ENCODE measurements at places on chromosomes 2 and 18.

GRCh38 chr2:7744827-7745226, 827.6 kb downstream of the RNF144A start:
- no peak for DNase-seq

DNA sequence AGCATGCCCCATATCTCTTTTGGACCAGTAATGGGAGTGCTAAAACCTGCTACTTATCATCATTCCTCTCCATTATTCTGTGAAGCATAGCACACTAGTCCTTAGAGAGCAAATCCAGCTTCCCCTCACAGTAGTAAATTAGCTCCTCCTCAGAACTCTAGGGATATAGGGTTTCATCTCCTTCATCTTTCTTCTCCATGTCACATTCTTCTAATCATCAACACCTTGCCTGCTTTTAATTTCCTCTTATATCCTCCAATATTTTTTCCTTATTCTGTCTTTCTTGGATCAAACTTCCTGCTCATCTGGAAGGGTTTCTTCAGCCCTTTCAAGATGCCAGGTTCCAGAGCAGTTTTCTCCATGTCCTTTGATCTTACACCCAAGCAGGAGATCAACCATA, 321.4 kb upstream of the ACVR2A start:
- DNase-seq: no peak

DNA sequence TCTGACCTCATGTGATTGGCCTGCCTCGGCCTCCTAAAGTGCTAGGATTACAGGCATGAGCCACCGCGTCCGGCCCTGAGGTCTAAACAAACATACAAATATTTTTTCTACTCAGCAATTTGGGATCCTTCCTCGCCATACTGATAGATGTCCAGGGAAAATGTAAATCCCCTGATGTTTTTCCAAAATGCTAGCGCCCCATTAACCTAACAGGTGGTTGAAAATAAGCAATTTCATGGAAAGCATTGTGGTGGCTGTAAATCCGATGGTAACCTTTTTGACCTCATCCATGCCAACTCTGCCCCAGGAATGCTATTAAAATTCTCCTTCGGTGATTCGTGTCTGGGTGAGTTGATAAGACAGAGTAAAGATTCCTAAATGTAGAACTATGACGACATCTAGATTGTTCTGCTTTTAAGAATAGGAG, 19.3 kb downstream of the GEMIN6 start:
- DNase-seq: no peak

- no peak for DNase-seq
Observed at GRCh38 chr2:60317844-60318243, 235.6 kb downstream of the BCL11A start.

DNA sequence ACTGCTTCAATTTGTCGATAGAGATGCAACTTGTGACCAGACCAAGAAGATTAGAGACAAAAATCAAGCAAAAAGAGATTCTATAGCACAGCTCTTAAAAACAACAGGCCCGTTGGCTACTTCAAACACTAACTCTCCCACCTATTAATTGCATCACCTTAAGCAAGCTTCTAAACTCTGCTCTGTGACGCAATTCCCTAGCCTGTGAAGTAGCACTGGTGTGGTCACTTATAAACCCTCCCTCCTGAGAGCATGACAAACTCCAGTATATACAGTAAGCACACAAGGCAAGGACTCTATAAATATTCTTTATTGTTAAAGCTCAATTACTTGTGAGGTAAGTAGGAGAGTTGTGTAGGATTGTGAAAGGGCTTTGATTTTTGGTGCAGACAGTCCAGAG, 72.3 kb downstream of the CMPK2 start:
- no peak for DNase-seq

GRCh38 chr2:71712158-71712818, 258.9 kb downstream of the DYSF start:
- no peak for DNase-seq

- no peak for DNase-seq
Observed at GRCh38 chr2:206230060-206230762, 44.3 kb upstream of the ZDBF2 start.

GRCh38 chr18:5197461-5197860, 404 bp upstream of the AKAIN1 start:
- DNase-seq: no peak

- DNase-seq: peak; percentile 68
Observed at GRCh38 chr18:11994336-11994702, 13.0 kb downstream of the IMPA2 start.

GRCh38 chr18:49920731-49921130, 107.4 kb upstream of the ACAA2 start:
- no peak for DNase-seq

DNA sequence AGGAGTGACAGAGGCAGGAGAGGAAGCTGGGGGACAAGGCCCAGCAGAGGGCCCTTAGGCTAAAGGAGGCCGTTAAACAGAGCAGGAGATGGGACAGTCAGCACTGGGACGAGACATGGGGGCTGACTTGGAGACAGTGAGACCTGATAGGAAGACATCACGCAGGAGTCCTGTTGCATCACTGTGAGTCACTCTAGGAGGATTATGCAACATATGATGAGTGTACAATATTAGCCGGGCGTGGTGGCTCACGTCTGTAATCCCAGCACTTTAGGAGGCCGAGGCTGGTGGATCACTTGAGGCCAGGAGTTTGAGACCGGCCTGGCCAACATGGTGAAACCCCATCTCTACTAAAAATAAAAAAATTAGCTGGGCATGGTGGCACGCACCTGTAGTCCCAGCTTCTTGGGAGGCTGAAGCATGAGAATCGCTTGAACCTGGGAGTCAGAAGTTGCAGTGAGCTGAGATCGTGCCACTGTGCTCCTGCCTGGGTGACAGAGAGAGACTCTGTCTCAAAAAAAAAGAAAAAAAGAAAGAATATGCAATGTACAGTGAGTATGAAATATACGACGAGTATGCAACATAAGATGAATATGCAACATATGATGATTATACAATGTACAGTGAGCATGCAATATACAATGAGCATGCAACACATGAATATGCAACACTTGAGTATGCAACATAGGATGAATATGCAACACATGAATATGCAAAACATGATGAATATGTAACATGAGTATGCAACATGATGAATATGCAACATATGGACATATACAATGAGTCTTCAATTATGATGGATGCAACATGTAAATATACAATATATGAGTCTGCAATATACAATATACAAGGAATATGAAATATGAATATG, 83.3 kb upstream of the ID2 start:
- DNase-seq: peak; percentile 90

GRCh38 chr2:237857791-237858190, 1.6 kb upstream of the RAMP1 start:
- DNase-seq: no peak

DNA sequence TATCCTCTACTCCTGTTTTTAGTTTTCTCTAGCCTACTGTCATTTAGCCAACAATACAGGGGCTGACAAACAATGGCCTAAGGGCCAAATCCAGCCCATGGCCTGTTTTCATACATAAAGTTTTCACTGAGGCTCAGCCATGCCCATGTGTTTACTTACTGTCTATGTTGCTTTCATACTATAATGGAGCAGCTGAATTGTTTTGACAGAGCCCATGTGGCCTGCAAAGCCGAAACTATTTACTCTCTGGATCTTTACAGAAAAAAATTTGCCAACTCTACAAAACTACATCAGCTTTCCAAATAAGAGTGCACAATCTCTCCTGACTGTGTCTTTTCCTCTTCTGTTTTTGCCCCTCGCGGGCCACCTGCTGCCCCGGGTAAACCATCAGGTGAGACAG, 24.0 kb downstream of the LGALSL start:
- DNase-seq: no peak

DNA sequence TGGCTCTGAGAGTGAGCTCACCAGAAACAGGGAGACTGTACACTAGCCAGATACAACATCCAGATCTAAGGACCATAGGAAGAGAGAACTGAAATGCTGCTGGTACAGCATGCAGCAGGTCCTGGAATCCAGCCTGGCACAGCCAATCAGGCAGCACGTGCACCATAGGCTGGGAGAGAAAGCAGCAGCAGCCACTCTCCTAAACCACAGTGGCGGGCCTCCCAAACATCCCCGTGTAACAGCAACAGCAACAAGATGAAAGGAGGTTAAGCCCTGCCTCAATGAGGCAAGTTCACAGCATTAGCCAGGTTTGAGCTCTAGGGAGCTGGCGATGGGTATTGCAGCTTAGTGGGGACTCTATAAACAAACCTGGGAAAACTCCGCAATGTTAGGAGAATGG, 192.0 kb downstream of the EPHA4 start:
- no peak for DNase-seq

DNA sequence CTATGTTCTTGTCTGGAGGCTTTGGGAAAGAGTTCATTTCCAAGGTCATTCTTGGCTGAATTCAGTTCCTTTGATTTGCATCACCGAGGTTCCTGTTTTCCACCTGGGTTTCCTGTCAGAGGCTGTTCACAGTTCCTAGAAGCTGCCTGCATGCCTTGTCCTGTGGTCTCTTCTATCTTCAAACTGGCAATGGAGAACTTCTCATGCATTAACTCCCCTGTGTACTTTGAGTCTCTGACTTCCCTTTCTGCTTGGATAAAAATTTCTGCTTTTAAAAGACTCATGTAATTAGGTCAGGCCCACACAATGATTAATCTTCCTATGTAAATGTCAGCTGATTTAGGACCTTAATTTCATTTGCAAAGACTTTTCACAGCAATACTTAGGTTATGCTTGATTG, 499.3 kb upstream of the FANCL start:
- no peak for DNase-seq

DNA sequence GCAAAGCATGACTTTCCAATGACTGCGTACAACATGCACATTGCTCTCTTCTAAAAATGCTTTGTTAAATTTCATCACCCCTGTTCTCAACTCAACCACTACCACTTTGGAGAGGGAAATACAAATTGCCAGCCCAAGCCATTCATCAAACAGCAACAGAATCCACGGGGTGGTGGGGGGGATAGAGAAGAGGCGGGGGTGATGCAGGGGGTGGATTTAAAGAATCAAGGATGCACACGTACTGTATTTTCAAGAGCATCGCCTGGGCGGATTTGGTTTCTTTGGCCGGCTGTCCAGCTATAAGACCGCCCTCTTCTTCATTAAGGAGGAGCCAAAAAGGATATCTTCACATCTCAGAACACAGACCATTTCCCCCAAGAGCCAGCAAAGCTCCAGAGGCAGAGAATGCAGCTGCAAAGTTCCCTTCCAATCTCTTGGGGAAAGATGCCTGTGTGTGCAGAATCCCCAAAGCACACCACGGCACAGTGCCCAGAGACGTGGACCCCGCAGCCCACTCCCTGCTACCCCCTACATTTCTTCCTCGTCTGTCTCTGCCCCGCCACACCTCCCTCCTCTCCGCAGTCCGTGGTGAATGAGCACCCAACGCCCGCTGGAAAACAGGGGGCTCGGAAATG, 977 bp downstream of the SLC8A1 start:
- DNase-seq: peak; percentile 87

DNA sequence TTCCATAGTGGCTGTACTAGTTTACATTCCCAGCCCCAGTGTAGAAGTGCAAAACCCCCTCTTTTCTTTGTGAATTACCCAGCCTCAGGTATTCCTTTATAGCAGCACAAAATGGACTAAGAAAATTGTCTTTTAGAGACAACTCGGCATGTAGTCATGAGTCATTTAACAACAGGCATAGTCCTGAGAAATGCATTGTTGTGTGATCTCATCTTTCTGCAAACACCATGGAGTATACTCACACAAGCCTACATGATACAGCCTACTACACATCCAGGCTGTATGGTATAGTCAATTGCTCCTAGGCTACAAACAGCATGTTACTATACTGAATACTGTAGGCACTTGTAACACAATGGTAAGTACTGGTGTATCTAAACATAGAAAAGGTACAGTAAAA, 44.4 kb upstream of the MBP start:
- DNase-seq: peak; percentile 45

DNA sequence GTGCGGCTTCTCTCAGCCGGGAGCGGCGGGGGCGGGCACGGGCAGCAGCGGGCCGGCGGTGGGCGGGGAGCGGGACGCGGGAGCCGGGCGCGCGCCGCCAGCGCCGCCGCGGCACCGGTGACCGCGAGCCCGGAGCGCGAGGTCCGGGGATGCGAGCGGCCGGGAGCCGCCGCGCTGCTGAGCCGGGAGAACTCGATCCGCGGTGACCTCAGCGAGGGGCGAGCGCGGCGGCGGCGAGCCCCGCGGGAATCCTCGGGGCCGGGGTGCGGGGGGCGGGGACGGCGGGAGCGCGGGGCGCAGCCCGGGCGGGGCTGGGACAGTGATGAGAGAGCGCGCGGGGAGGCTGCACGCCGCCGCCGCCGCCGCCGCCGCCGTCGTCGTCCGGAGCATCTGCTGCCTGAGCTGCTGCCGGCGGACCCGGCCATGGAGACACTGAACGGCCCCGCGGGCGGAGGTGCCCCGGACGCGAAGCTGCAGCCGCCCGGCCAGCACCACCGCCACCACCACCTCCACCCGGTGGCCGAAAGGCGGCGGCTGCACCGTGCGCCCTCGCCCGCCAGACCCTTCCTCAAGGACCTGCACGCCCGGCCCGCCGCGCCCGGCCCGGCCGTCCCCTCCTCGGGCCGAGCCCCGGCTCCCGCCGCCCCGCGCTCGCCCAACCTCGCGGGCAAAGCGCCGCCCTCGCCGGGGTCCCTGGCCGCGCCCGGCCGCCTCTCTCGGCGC, at the start of gene MTCL1:
Gene MTCL1, plus strand, starts transcription at position 319 of the 723 bp plus-strand sequence. Its CDS starts 105 bp downstream, at position 424.
- peak; percentile 72 for DNase-seq

GRCh38 chr2:204051476-204051875, 114.9 kb downstream of the ICOS start:
- DNase-seq: no peak

GRCh38 chr18:80068571-80069272, 34.5 kb downstream of the RBFA start:
- DNase-seq: no peak

DNA sequence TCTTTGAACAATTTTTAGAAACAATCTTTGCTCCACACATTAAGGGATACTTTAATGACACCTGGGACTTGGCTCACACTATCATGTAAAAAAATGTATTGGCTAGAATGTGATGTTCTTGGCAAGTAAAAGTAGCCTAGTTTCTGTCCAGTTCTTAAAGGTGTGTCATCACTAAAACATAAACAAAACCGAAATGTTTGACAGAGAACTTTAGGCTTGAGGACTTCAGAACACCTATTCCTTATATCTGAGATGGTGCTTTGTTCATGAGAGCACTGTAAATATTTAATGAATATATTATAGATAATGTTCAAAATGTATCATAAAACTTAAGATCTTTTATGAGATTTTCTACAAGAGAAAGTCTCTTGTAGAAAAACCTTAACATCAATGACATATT, 19.8 kb upstream of the HNRNPA3 start:
- DNase-seq: no peak

GRCh38 chr18:48320639-48320945, 88.6 kb downstream of the ZBTB7C start:
- DNase-seq: no peak

DNA sequence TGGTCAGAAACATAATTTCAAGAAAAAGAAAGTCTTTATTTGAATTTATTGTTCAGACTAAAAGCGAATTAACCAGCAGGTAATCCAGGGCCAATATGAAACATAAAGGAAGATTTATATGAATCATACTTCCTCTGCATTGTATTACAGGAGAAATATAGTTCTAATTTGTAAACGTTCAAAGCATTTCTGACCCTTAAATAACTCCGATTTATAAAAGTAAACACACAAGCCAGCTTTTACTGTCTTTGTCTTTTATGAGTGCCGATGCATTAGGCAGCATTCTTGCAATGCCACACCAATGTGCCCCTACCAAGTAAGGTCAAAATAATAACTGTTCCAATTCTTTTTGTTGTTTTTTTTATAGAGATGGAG, 118.8 kb upstream of the RBBP8 start:
- DNase-seq: no peak
